Dorsolateral prefrontal cortex (tissue), 122 donors: ENCODE measurements at places on chromosomes 7 and 10. TPM values are rescaled to one million over a fixed set of nuclear protein-coding genes. Genes with fewer than 3 reads are reported as not detected.

GRID2IP gene
- total RNA-seq = 2.5 TPM

MOGAT3 gene
- not detected for total RNA-seq

DNA sequence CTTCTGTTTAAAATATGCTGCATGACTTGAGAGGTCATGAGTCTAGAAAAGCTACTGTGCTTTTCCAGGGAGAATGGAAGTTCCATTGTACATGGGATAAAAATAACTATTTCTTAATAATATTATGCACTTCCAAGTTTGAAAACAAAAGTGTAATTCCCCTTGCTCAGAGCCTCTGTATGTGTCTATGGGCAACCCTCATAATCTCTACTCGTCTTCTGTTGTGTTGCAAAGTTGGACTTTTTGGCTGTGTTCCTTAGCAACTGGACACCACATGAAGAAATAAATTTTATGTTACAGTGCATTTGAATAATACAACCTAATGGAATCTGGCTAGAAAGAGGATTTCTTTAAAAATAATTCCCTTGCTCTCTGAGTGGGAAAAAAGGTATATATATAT lies 242.6 kb downstream of the TWIST1 start:
- DNase-seq = no peak

PRKAG2 gene
- total RNA-seq = 68.9 TPM

SEMA4G gene
- total RNA-seq = 7.9 TPM

OR2A7 gene
- 0.67 TPM for total RNA-seq

- DNase-seq = no peak
These were observed 15.2 kb downstream of the IL2RA start for GRCh38 chr10:6046773-6047611.

DNA sequence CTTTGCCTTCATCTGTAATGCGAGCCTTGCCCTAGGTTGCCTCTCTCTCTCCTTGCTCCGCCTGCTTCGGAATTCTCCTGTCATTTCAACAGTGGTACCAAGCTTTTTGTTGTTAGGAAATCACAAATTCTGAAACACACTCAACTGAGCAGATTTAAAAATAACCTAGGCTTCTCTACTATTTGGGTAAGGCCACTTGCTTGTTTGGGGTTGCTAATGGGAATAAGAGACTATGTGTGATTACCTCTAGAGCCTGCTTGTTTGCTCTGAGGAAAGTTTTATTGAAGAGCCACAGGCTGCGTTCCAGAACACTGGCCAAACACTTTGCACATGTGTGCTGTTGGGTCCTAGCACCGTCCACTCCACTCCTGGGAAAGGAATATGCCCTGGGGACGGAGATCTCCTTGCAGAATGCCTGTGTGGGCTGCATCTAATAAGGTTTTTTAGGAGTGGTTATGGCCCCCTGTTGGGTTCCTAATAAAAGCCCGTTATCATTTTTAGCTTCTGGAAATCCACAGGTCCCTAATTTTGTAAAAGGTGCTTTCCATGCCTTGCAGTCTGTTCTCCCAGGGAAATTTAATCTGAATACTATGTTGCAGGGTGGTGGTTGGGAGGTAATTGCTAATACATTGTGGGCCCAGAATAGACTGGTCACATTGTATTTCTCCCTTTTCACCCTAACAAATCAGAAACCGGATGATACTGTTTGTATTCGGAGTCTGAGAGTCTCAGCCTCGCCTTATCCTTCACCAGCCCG lies 68.7 kb upstream of the KLF6 start:
- no peak for DNase-seq

- no peak for DNase-seq
These were observed 131.7 kb downstream of the SLC16A9 start for GRCh38 chr10:59577984-59578383.

DNA sequence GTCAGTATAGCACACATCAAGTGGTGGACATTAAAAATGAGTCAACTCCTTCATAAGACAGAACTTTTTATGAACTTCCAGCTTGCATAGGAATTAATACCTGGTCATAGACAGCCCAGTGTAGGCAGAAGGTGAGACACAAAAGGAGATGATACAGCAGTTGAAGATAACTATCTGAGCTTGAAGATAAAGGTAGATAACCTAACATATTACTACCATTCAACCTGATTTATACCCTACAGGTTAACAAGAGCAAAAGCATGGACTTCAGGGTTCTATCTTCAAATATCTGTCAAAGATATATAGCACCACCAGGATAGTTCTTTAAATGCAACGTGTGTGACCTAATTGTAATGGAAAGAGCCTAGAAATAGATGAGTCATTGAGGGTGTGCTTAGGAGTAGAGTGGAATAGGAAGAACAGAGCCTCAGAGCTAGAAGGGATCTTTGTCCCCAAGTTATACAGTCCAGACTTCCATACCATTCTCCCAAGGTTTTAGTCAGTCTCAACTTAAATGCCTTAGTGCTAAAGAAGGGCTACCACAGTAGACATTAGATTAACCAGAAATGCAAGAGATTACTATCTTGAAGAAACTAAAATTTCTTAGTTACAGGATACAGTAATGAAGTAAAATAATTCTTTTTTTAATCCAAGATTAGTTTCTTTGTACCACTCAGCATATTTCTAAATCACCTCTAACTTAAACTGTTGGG lies 9.2 kb downstream of the ZNF800 start:
- no peak for DNase-seq

GRCh38 chr10:121500701-121501332 lies 97.4 kb downstream of the FGFR2 start:
- no peak for DNase-seq

- no peak for DNase-seq
These were observed 6.4 kb downstream of the UBTD1 start for GRCh38 chr10:97505152-97505551.

GRCh38 chr10:3720228-3721019 lies 64.6 kb downstream of the KLF6 start:
- DNase-seq = no peak

ANXA8 gene
- 0.54 TPM for total RNA-seq

DNA sequence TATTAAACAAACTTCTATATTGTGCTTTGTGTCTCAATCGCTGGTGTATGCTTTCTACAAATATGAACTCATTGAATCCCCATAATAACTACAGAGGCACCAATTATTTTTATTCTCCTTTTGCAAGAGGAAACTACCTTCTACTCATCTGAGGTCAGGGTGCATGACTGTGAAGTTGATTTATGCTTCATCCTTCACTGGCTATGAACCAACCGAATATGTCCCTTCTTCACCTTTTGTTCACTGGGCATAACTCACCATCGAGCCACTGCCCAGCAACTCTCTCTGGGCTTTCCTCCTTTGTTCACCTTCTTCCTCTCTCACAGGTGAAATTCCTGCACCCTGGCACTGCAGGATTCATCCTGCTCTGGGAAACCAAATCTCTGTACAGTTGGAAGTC lies 61.3 kb upstream of the PFKP start:
- no peak for DNase-seq

GRCh38 chr10:24462889-24463552 lies 254.1 kb downstream of the KIAA1217 start:
- DNase-seq = no peak

DNA sequence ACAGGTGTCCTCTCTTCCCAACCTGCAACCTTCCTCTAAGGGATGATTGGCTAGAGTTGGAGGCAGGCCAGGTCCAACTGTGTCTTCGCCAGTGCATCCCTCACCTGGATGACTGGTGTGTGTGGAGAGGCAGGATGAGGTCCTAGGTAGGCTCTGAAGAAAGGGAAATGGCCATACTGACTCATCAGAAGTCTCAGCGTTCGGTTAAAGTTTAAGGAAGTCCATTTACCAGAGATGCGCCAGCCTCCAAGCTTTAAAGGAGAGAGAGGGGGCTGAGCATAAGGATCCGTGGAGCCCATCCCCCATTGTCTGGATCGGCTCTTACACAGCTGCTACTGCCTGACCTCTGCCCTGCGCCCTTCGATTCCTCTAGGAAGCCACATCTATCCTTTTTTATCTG lies 4.4 kb downstream of the KEL start:
- DNase-seq = no peak

- no peak for DNase-seq
These were observed 769.7 kb downstream of the TNS3 start for GRCh38 chr7:46812101-46812675.

- no peak for DNase-seq
These were observed 11.6 kb upstream of the TMEM72 start for GRCh38 chr10:44899450-44900080.

DNA sequence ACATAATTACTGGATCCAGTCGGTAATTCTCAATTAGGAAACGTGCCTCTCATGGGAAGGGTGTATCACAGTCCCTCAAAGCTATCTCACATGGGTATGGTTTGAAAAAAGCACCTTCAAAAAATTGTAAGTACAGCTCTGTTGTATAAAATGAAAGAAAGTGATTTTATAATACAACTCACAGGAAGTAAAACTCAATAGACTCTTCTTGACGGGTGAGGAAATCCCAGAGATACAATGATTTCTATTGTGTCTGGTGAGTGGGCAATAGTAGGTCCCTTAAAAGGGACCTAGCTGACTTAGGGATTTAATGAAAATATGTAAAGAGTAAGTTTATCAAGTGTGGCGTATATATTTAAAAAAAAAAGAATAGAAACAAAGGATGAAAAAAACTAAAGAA lies 27.0 kb downstream of the TASOR2 start:
- no peak for DNase-seq

DNA sequence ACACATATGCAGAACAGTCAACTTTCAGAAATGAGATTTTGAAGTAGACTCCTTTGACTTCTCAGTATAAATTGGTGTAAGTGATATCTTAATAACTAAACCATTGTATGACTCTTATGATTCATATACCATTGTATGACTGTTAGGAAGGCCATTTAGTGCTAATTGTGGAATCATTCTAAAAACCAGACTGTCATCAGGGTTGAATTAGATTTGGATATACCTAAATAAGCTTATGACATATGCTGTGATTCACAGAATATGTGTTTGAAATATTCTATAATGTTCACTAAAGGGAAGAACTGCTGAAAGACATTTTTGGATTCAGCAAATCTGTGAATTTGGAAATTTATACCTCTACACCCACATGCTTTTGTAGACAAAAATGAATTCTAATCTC lies 438.1 kb downstream of the MDFIC start:
- DNase-seq = no peak

DNA sequence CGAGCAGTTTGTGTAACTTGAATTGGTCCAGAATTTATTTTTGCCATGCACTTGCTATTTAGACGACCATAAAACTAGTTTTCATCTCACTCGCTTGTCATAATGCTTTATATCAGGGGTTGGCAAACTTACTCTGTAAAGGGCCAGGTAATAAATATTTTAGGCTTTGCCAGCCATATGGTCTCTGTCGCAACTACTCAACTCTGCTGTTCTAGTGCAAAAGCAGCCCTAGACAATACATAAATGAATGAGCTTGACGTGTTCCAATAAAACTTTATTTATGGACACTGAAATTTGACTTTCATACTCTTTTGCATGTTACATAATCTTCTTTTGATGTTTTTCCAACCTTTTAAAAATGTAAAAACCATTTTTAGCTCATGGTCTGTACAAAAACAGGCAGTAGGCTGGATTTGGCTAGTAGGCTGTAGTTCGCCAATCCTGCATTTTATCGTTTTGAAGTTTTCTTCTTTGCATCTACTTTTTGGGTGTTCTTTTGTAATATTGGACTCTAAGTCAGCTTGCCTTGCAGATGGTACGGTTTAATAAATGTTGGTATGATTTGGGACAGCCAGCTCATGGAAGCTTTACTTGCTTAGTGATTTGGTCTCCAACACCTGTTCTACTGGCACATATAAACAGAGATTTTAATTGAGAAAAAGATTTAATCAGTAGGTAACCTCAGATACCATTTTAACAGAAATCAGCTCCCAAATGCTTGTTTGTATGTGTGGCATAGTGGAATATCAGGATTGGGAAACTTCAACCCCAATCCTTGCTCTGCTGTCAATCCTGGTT lies 25.6 kb downstream of the SND1 start:
- no peak for DNase-seq

DNA sequence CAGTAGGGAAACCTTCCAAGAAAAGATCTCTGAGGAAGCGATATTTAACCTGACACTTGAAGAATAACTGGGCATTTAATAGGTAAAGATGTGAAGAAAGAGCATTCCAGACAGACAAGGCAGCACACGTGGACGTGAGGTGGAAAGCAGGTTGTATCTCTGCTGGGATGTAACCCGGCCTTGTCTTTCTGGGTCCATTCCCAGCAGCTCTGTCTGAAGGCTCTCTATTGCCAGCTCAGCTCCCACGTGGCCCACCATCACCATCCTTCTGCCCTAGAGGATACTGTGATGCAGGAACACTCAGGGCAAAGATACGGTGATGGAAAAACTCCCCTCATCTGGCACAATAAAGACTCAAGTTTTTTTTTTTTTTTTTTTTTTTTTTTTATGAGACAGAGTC lies 137.7 kb downstream of the RSU1 start:
- no peak for DNase-seq

- DNase-seq = no peak
These were observed 3.1 kb downstream of the VSIR start for GRCh38 chr10:71770255-71770654.

GRCh38 chr7:15018981-15019380 lies 116.4 kb upstream of the DGKB start:
- DNase-seq = no peak

MRLN gene
- total RNA-seq = not detected

OR9A2 gene
- 2.7 TPM for total RNA-seq

CHST3 gene
- 13.7 TPM for total RNA-seq

DNA sequence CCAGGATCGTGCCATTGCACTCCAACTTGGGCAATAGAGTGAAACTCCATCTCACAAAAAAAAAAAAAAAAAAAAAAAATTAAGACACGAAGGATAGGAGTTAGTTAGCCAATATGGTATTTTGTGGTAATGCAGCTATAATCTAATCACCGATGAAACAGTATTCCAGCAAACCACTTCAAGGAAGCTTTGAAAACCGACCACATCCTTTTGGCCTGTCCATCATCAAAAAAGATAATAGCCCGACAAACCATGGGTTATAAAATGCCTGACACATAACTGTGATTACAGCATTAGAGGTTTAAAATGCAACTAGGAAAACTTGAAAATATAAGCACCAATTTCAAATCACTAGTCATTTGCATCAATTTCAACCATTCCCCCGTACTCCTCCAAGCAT lies 728.6 kb upstream of the C7orf33 start:
- no peak for DNase-seq

PIK3CG gene
- total RNA-seq = 4.4 TPM

LANCL2 gene
- total RNA-seq = 39.4 TPM

PRPS1L1 gene
- total RNA-seq = not detected

LRIT1 gene
- total RNA-seq = not detected

GRCh38 chr10:8912108-8912507 lies 857.6 kb downstream of the GATA3 start:
- no peak for DNase-seq

GRCh38 chr7:148925836-148926235 lies 41.7 kb upstream of the EZH2 start:
- DNase-seq = no peak

TSPAN33 gene
- total RNA-seq = 27.6 TPM

- DNase-seq = no peak
These were observed 716.2 kb upstream of the PHF14 start for GRCh38 chr7:10257438-10257837.

GNG11 gene
- 4.7 TPM for total RNA-seq

- no peak for DNase-seq
These were observed 864.8 kb downstream of the GATA3 start for GRCh38 chr10:8919280-8919679.
